Fibroblast of skin of scalp (primary cell): ENCODE measurements at places on chromosomes 7 and 10.
A peak's percentile ranks its signal among the peaks of the same experiment; 100 is the strongest.

GRCh38 chr7:151091431-151091830 is 5.2 kb downstream of the AGAP3 start:
- DNase-seq, result no peak

DNA sequence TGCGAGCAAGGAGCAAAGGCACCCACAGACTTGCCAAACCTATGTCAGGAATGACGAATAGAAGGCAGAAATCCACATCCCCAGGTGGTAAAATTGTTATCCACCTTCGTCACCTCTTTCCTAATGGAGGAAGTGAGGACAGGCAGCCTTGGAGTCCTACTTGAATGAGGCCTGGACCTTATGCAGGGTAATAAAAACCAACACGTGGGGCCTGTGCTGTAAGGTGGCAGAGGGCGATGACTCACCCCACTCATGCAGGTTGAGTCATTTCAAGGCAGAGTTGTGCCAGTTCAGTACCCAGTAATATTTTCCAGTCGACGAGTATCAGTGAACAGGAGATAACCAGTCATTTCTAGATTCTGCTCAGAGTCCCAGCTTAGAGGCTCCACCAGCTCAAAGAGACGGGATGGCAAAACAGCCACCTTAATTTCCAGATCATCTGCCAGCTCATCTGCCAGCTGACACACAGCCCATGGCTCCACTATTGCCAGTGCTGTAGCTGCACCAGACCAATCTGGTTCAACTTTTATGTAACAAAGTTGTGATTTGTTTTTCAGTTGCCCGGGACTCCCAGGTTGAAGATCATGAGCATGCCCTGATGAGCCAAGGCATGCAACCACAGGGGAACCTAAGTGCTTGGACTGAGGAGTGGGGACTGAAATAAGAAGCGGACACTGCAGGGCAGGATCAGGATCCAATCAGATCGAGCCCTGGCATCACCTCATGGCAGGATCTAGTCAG is 176.2 kb upstream of the ITGB1 start:
- DNase-seq, result peak; percentile 50

- no peak for DNase-seq
These were observed 35.8 kb upstream of the GNAI1 start for GRCh38 chr7:80098795-80099194.

- no peak for DNase-seq
These were observed 62.6 kb upstream of the MTPN start for GRCh38 chr7:136039577-136040345.

- DNase-seq, result no peak
These were observed 135.3 kb downstream of the ADARB2 start for GRCh38 chr10:1602037-1602484.

GRCh38 chr7:50835156-50835555 is 52.5 kb upstream of the GRB10 start:
- DNase-seq, result no peak

DNA sequence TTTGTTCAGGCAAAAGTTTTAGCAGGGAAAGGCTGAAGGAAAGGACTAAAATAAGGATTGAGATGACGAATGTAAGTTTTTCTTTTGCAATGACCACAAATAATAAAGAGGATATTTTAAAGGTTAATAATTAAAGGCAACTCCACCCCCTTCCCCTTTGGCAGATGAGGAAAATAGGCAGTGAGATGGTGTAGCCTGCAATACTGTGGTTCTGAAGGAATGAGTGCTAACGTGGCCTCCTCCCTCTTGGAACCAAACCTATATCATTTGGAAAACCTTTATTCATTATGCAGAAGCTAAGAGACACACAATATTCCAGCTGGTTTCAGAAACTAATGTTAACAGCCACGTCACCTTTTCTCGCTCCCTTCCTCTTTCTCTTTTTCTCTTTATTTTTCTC is 70.9 kb upstream of the COL1A2 start:
- DNase-seq, result no peak

- no peak for DNase-seq
These were observed 388.9 kb upstream of the NPVF start for GRCh38 chr7:25617214-25617613.

GRCh38 chr10:26798298-26798697 is 62.5 kb downstream of the ABI1 start:
- no peak for DNase-seq

DNA sequence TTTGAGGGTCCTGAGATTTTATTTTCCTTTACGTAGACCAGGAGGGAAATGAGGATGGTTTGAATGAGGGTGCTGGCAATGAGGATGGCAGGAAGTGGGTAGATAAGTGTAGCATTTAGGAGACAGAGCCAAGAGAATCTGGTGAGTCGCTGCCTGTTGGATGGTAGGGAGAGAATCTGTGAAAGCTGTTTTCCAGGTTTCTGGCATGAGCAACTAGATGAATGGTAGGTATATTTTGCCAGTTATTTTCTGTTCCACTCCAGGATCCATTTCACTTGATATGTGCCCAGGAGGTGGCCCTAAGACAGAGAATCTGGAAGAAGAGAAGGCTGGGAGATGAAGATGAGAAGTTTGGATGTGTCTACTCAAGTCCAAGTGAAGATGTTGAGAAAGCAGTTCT is 63.3 kb upstream of the VIPR2 start:
- no peak for DNase-seq

DNA sequence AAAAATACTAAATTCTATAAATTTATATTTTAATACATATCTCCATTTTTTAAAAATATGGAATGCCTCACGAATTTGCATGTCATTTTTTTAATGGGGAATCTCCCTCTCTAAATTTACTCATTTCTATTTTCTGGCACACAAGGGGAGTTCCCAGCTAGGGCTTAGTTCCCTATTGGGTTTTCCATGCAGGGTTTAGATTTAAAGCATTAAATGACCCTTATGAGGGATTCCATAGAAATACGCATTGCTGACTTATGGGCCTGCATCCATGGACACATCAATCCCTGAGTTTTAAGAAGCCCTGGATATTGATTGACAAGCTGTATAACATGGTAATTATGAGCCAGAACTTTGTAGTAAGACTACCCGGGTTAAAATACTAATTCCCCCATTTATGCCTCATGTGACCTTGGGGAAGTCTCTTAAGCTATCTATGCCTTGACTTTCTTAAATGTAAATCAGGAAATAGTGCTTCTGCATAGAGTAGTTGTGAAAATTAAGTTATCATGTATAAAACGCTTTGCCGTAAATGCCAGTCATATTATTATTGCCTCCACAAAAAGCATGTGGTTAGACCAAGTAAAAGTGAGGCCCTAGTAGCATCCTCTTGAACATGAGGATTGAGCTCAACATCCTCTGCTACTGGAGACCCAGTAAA is 78.8 kb upstream of the ANKRD1 start:
- no peak for DNase-seq
